ENCODE measurements at places on chromosomes 13 and 19.
A peak's percentile ranks its signal among the peaks of the same experiment; 100 is the strongest.

DNA sequence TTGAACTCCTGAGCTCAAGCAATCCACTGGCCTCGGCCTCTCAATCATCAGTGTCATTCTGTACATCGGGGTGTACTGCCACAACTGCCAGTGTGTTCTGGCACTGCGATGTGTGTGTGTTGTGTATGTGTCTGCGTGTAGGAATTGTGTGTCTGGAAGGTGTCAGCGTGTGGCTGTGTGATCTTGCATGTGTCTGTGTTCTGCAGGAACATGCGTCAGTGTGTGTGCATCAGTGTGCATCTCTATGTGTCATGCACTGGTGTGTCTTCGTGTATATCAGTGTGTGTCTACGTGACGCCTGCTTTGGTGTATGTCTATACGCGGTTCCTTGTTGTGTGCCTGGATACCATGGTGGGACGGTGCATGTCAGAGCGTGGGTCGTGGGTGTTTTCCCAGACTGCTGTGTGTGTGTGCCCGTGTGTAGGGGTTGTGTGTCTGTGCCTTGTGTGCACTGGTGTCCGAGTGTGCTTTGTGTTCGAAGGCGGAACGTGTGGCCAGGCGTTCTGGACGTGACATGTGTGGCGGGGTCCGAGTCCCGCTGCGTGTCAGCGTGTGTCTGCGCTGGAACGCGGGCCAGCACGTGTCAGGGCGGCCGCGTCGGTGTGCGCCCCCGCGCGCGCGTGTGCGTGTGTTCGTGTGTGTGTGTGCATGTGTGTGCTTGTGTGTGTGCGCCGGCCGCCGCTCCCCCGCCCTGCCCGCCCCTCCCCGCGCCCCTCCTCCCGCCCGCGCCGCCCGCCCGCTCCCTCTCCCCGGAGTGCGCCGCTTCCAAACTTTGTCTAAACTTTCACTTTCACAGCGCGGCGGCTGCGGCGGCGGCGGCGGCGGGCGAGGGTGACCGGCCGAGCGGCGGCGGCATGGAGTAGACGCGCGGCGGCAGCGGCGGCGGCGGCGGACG lies at the start of gene NFIX:
Gene NFIX (plus strand): TSS at position 775 of the 895 bp plus-strand sequence. CDS start 363 bp downstream, outside the sequence.
- peak; percentile 76 for DNase-seq

GRCh38 chr13:41008349-41008980 lies 10.7 kb downstream of the ELF1 start:
- DNase-seq, result no peak

GRCh38 chr19:38494379-38494778 lies 60.9 kb downstream of the RYR1 start:
- no peak for DNase-seq

DNA sequence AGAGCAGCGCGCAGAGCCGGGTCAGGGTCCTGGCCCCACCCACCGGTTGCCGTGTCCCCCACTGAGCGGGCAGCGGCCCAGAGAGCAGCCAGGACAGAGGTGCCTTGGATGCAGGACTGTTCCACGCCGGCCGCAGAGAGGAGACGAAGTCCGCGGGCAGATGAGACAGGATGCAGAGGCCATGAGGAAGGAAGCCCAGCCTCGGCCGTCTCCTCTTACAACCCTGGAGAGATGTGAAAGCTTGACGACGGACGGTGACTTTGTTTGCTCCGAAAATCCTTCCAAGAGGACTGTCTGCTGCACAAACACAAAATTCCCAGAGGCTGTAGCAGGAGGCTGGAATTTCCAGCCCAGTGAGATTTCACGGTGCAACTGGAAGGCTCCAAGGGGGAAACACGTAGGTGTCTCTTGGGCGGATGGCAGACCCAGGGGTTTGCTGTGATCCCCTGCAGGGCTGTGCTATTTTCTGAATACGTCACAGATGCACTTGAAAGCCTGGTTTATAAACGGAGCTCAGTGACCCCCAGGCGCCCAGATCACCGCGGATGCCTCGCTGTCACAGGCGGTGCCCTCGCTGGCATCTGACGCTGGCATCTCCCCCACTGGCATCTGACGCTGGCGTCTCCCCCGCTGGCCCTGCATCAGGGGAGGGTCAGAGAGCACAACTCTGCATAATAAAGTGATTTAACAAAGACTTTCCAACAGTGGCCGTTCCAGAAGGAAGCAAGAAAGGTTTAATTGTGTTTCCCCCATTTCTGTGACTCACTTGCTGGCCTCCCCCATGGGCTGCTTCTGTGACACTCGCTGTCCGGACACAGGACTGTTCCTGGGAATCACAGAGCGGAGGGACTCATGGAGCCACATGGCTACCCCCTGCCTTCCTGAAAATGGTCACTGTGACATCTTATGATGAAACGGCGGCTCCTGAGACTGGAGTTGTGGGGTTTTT lies 62.0 kb upstream of the C13orf46 start:
- no peak for DNase-seq

DNA sequence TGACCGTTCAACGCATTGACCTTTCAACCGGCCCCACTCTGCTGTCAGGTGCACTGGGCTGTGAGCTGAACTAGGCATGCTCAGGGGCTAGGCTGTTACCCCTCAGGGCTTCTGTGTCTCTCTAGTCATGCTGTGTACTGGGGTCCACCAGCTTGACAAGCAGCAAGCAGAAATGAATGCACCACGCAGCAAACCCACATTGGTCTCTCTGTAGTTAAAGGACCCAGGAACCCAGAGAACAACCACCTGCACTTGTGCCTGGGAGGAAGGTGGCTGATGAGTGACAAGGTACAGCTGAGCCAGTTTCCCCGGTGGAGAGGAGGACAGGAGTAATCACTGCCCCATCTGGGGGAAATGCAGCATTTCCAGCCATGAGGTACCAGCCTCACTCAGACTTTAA lies 159.9 kb downstream of the USP12 start:
- DNase-seq, result no peak

- DNase-seq, result no peak
Measured at GRCh38 chr13:70171151-70171550, 62.9 kb upstream of the KLHL1 start.

- no peak for DNase-seq
Measured at GRCh38 chr13:44236370-44236769, 137.3 kb upstream of the SERP2 start.

- no peak for DNase-seq
Measured at GRCh38 chr19:47107953-47108746, 5.4 kb downstream of the ZC3H4 start.

DNA sequence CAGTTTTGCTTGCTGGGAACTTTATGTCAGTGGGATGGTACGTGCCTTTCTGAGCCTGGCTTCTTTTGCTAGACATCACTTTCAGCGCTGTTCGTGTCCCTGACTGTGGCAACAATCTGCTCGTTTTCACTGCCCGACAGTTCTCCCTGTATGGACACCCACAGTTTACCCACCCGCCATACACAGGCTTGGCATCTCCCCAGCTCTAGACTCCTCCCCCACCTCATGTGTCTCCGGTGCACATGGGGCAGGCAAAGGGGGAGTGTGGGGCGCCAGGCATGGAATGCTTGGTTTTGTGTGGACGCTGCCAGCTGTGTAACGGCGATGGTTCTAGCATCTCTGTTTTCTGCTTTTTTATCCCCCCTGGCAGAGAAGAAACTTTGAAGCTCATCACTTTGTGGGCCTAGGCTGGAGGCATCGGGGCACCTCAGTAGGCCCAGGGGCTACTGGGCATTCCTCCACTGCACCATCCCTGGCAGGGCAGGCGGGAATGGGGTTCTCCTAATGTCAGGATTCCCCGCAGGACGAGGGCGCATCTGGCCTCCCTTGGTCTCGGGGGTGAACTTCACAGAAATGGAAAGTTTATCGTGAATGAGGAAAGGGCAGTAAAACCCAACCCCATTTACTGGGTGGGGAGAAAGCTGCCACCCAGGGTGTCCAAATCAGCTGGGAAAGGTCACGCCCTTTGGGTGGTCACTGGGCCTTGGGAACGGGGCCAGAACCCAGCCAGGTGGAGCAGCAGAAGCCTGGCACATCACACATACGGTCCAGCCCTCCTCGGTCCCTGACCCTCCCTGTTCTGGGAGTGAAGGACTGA lies 60.8 kb downstream of the CEBPG start:
- DNase-seq, result no peak

GRCh38 chr13:85976242-85976641 lies 177.0 kb upstream of the SLITRK6 start:
- no peak for DNase-seq

- DNase-seq, result peak; percentile 83
Measured at GRCh38 chr19:1133471-1133929, 29.7 kb downstream of the GPX4 start.

GRCh38 chr13:24100188-24100587 lies 60.3 kb upstream of the SPATA13 start:
- no peak for DNase-seq

DNA sequence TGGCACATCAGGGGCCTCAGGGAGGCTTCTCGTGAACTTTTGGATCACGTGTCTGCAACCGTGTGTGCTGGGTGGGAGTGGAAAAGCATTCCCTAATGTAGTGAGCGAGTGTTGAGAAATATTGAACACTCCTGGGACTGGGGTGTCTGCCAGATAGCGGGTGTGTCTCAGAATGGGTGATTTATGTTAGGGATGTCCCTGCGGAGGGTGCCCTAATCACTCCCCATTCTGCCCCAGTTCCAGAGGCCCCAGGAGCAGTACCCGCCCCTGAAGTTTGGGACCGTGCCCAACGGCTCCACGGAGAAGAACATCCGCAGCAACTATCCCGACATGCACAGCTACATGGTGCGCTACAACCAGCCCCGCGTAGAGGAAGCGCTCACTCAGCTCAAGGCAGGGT lies 24.2 kb upstream of the GRWD1 start:
- DNase-seq, result no peak

GRCh38 chr13:68748038-68748437 lies 1359.6 kb upstream of the ATXN8OS start:
- DNase-seq, result no peak

DNA sequence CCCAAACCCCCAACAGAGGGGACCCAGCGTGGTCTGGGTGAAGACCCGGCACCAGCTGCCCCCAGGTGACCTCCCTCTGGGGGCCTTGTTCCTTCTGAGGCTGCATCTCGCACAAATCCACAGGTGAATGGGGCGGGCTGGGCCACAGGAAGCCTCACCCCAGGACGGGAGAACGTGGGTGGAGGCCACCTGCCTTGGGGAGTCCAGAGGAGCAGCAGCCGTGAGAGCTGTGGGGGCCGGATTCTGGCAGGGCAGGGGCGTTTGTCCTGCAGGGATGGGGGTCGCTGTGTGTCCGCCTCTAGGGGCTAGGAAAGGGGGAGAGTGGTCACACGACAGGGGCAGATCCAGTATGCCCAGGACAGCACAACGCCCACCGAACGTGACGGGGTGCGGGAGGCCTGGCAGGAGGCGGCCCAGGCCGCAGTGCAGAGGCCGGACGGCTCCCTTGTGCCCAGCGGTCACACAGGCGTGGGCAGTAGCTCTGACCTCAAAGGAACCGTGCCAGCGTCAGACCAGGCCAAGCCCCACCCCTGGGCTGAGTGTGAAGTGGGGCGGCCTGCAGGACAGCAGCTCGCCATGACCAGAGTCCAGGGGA lies 6.7 kb downstream of the POLR2E start:
- peak; percentile 55 for DNase-seq

GRCh38 chr13:105159841-105160240 lies 1375.6 kb downstream of the EFNB2 start:
- DNase-seq, result no peak

GRCh38 chr19:7953576-7953975 lies 10.1 kb upstream of the TIMM44 start:
- DNase-seq, result no peak

GRCh38 chr13:25214491-25215252 lies 42.6 kb upstream of the AMER2 start:
- no peak for DNase-seq

GRCh38 chr19:13060233-13060963 lies 42.3 kb downstream of the LYL1 start:
- DNase-seq, result no peak

DNA sequence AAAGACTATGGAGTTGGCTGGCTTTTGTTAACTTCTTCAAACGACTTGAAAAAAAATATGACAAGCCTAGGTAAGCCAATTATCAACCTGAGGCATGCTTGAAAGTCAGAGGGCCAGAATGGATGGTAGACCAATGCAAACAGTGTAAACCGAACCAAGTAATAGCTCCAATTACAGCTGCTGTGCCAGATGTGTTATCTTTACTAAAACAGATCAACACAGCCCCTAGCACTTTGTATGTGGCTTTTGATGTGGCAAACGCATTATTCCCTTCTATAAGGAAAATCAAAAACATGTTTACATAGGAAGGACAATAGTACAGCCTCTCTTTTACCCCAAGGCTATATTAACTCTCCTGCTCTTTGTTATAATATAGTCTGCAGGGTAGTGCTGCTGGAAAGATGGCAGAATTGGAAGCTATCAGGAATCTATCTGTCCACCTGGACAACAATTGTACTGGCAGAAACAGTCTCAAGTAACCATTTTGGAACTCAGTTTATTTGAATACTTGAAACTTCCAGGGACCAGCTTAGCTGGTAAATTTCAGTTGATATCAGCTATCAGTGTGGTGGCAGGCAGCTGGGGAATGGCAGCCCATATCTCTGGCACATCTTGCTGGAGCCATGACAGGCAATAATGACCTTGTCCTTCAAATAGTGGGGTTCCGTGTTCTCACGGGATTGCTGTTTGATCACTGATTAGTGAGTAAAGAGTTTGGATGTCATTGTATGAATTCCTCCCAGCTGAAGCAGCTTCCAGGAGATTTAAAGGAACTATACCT lies 144.4 kb upstream of the WASF3 start:
- no peak for DNase-seq

DNA sequence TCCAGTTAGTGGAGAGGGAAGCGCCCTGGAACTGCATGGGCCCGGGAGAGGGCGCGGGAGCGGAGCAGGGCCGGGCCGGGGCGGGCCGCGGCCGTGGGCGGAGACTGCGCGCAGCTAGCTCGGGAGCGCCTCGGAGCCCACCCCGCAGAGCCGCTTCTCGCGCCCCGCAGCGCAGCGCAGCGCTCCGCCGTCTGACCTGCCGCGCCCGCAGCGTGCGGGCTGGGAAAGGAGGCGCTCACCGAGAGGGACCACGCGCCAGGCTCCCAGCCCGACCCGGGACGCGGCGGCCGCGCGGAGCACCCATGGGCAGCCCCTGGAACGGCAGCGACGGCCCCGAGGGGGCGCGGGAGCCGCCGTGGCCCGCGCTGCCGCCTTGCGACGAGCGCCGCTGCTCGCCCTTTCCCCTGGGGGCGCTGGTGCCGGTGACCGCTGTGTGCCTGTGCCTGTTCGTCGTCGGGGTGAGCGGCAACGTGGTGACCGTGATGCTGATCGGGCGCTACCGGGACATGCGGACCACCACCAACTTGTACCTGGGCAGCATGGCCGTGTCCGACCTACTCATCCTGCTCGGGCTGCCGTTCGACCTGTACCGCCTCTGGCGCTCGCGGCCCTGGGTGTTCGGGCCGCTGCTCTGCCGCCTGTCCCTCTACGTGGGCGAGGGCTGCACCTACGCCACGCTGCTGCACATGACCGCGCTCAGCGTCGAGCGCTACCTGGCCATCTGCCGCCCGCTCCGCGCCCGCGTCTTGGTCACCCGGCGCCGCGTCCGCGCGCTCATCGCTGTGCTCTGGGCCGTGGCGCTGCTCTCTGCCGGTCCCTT lies at the start of gene MLNR:
Gene MLNR (plus strand): TSS at position 303 of the 820 bp plus-strand sequence. CDS start 0 bp downstream, at position 303.
- peak; percentile 36 for DNase-seq

GRCh38 chr13:104198801-104199200 lies 1132.6 kb upstream of the SLC10A2 start:
- no peak for DNase-seq

DNA sequence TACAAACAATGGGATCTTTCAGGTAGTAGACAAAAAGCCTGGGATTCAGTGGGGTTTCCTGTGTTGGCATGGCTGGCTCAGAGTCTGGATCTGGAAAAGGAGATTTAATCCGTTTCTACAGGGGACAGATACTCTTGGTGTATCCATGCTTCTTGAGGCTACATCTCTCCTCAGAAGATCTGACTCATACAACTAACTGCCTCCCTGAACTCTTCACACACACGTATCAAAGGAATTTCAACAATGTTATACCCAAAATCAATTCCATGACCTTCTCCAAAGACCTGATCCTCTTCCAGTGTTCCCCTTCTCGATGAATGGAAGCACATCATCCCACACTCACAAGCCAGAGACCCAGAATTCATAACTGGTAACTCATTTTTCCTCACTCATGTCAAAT lies 435.3 kb upstream of the NBEA start:
- DNase-seq, result no peak
